Stimulated activated CD4-positive, alpha-beta T cell treated with anti-CD3 and anti-CD28 coated beads, Interleukin-1b, Interleukin-23, amount 100 ng/mL, for 1 hour (primary cell): ENCODE measurements at places on chromosomes 13 and 19.

GRCh38 chr13:70864731-70865130 lies 756.5 kb upstream of the KLHL1 start:
- DNase-seq = no peak

DNA sequence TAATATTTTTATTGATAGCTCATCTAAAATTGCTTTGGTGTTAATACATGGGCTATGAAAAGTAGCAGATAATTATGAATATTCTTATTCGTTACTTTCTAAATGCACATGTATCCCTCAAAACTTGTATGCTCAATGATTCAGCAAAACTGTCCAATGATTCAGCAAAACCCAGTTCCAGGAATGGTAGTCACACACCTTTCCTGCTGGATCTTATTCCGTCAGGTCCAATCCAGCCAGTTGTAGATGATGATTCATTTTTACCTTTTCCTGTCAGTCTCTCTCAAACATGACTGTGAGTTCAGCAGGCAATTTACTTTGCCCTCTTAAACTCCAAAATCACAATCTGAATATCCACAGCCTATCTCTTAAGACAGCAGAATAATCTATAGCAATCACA lies 1082.6 kb downstream of the EFNB2 start:
- no peak for DNase-seq

- no peak for DNase-seq
Measured at GRCh38 chr13:46053162-46054012, 841 bp upstream of the ZC3H13 start.

DNA sequence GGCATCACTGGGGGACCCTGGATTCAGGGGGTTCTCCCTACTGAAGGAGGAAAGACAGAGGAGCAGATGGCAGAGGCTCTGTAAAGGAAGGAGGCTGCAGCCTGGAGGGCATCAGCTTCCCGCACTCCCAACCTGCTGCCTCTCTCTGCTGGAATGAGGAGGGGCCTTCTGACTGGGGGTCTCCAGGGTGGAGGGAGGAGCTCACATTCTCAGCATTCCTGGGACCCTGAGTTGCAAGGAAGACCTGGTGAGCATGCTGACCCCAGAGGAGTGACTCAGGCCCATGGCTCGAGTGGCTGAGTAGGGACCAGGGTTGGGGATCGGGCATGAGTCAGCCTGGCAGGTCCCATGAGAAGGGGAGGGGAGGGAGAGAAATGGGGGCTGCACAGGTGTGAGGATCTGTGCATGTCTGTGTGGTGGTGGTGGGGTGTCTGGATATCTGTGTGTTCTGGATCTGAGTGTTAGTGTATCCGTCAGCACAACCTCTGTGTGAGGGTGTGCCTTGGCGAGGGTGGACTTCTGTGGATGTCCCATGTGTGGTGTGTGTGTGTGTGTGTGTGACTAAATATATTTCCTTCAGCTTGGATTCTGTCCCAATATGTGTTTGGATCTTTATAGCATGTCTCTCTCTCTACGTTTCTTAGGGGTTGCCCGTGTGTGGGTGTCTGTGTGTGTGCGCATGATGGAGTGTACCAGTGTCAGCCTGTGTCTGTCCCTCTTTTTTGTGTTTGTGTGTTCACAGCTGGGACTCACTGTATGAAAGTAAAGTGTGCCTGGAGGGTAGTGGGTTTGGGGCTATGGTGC lies 4.6 kb downstream of the AXL start:
- DNase-seq = no peak

DNA sequence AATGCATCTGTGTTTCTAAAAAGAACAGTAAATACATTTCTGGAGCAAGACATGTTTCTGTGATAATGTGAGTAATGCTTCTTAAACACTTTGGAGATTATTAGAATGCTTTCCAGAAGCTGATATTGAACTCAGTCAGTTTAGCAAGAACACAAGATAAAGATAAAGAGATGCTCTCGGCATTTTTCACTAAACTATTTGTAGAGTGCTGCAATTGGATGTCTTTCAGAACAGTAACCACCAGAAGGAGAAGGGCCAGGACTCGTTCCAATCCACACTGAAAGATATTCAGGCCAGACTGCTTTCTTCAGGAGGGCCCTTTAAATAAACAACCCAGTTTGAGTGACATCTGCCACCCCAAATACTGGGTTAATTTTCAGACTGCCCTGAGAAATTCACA lies 456.0 kb downstream of the TBC1D4 start:
- DNase-seq = no peak

DNA sequence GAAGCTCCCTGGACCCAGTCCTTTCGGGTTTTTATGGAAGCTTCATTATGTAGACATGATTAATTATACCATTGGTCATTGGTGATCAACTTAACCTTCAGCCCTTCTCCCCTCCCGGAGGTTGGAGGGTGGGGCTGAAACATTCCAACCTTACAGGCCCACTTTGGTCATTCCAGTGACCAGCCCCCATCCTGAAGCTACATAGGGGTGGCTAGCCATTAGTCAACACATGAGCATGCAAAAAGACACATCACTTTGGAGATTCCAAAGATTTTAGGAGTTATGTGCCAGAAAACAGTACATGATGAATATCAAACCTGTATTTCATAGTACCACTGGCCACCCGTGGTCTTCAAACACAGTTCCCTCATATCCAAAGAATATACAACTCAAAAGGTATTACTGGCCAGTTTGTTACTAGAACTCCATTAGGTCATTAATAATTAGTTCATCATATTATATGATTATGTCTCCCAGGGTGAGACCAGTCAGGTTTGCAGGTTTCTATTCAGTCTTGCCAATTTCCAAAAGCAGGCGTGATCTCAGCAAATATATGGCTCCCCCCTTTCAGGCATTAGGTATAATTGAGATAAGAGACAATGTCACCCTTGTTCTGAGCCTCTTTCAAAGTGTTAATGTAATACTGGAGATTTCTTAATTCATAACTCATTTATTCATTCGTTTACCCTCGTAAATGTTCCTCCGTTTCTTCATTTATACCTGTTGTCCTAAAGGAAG lies 11.1 kb downstream of the PPP5C start:
- no peak for DNase-seq

DNA sequence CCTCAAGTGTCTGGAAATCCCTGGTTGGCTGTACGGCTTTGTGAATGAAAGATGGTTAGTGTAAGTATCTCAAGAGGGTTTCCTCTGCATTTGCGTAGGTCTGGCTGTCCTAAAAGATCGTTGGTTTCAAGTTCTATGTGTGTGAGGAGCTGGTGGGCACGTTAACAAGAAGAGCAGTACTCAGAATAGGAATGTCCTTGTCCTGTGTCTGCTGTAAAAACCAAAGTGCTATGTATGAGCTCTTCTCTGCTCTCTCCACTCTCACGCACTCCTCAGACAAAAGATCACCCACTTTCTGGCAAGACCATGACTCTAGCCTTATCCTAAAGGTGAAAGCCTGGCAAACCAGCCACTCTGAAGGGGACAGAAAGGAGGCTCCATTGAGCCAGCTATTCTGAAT lies 39.1 kb downstream of the USP12 start:
- DNase-seq = no peak

DNA sequence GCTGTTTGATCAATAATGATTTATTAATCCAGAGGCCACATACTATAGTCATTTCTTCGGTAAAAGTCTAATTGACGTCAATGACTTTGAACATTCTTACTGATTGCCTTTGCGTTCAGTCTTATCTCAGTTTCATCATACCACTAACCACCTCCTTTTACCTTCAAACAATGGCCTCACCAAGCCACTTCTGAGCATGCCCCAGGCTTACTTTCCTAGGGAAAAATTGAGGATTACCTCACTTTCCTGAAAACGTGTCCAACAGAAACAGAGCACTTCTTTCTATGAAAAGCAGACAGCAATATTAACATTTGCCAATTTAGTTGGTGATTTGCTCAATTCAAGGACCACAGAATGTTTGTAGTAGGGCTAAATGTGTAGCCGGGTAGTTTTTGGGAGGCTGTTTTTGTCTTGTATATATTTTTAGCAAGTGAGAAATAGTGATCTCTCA lies 157.6 kb downstream of the KLF5 start:
- no peak for DNase-seq

- DNase-seq = no peak
Measured at GRCh38 chr19:31980796-31981195, 364.6 kb upstream of the ZNF507 start.

DNA sequence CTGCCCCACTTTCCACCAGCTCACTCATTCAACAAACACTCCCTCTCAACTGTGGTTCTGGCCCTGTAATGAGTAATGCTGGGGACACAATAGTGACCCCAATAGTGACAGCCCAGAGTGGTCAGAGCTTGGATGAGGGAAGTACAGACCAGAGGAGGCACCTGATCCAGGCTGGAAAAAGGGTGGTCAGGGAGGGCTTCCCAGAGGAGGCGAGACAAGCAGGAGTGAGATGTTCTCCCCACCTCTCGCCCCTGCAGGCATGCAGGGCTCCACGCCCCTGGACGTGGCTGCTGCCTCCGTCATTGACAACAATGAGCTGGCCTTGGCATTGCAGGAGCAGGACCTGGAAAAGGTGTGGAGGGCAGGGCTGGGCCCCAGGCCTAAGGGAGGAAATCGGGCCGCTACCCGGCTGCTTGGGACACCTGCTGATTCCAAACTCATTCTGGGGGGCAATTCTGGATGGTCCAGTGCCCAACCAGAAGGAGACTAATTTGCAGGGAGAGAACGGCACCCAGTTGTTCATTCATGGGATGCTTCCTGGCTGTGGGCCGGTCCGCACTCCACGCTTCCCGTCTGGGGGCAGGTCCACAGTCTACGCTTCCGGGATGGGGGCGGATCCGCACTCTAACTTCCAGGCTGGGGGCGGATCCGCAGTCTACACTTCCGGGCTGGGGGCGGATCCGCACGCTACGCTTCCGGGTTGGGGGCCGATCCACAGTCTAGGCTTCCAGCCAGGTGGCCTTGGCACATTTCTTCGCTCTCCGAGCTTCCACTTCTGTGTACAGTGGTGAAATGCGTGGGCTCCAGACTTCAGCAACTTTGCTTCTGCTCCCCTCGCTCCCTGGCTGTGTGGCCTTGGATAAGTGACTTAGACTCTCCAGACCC lies 63.4 kb downstream of the RYR1 start:
- no peak for DNase-seq

DNA sequence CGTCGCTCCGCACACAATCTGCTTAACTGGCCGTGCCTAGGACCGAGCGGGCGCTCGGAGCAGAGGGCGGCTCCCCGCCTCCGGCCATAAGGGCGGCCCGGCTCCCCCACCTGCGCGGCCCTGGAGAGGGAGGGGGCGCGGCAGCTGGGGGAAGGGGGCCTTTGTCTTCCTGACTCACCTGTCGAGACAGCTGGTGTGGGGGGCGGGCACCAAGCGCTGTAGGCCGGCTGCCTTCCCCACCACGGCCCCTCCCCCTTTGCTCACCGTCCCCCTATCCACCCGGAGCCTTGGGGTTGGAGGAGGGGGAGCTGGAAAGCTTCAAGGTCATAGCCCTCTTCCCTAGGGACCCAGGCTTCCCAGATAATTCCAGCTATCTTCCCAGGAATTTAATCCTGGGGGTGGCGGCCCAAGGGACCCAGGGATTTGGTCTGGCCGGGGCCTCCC lies 1.2 kb downstream of the VASP start:
- DNase-seq = no peak

GRCh38 chr13:60612593-60612992 lies 215.6 kb downstream of the TDRD3 start:
- DNase-seq = no peak
